ENCODE measurements at places on chromosomes 12 and 14. TPM values are rescaled to one million over a fixed set of nuclear protein-coding genes. Genes with fewer than 3 reads are reported as not detected.

OR6C2 gene
- total RNA-seq: not detected

DNA sequence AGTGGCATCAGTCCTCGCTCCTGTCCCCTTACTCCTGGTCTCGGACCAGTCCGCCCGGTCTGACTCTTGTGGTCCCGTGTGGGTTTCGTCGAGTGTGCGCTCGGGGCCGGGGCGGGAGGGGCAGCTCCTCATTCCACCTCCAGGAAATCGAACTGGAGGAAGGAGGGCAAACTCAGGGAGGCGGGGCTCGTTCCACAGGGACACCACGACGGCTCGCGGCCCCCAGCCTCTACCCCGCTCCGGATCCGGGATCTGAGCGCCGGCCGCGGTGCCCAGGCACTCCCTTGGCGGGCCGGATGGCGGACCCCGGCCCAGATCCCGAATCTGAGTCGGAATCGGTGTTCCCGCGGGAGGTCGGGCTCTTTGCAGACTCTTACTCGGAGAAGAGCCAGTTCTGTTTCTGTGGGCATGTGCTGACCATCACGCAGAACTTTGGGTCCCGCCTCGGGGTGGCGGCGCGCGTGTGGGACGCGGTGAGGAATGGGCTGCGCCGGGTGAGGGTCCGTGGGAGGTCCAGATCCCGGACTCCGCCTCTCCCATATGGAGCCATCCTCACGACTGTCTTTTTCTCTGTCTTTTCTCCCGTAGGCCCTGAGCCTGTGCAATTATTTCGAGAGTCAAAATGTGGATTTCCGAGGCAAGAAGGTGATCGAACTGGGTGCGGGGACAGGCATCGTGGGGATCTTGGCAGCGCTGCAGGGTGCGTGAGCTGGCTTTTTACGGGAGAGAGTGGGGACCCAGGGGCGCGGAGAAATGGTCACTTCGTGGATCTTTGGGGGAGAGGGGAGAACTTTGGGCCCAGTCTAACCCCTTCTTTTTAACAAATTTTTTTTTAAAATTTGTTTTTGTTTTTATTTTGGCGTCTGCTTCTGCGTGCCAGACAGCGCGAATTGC is at the start of gene EEF1AKMT3:
Gene EEF1AKMT3, plus strand, starts transcription at position 186 of the 894 bp plus-strand sequence. Its CDS starts 111 bp downstream, at position 297.
- H3K27me3 ChIP-seq: no peaks in the 10 kb centered on the region
- H3K4me3 ChIP-seq: peak within 1 kb of the TSS; percentile 71
- peaks cover 44% of the 10 kb centered on the region for H3K36me3 ChIP-seq
- H3K27ac ChIP-seq: peak within 1 kb of the TSS; percentile 93

BCL2L2 gene
- total RNA-seq: 18.7 TPM

DNA sequence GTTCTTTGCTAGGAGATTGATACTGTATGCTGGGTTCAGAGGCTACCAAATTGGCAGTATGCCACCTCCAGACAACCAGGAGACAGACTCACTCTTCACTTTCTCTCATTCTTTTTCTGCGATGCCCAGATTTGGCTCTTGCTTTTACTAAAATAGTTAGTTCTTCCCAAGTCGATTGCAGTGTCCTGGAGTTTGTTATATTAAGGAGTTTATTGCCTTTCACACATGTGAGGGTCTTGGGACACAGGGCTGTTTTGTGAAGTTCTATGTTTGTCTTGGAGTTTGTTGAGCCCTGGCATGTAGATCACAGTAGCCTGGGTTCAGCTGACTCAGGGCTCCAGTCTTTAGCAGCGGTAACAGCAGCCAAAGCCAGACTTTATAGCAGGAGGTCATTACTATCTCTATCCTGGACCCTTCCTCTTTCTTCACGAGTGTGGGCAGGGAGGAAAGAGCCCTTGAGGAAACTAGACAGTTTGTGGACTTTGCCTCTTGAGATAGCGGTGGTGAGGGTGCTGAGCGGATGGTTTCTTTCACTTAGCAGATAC is 1.6 kb downstream of the MLEC start:
- peaks cover 17% of the 10 kb centered on the region for H3K4me1 ChIP-seq
- H3K4me3 ChIP-seq: peak overlapping the region; percentile 91
- no peaks in the 10 kb centered on the region for H3K27me3 ChIP-seq
- H3K36me3 ChIP-seq: peaks cover 29% of the 10 kb centered on the region

DNA sequence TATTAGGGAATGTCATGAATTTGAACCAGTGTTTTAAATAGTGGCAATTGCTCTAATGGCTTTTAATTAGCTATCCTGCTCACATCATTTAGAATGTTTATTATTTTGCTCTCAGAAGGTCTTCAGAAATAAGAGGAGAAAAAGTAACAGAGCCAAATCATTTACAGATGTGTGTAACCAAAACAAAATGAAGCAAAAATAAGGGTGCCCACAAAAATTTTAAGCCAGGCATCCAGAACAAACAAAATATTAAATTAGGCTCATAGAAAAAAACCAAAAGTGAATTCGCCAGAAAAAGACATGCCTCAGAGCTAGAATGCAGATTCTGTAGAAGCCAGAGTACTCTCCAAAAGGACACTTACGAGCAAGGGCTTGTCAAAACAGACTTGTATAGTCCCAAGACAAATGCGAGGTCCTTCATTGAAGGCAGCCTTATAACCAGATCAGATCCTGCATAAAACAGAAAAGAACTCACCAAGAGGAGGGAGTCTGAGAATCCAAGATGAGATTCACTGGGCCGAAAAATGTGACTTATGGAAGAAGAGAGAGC is 20.2 kb upstream of the SERPINA1 start:
- DNase-seq: no peak
- no peak overlapping the region for H3K4me3 ChIP-seq
- no peaks in the 10 kb centered on the region for H3K4me1 ChIP-seq
- H3K27ac ChIP-seq: no peak overlapping the region

GRCh38 chr14:64983439-64984310 is 3.0 kb upstream of the FNTB start:
- no peak overlapping the region for H3K27ac ChIP-seq
- H3K4me1 ChIP-seq: peaks cover 4% of the 10 kb centered on the region
- H3K27me3 ChIP-seq: peaks cover 4% of the 10 kb centered on the region
- DNase-seq: peak; percentile 29
- no peak overlapping the region for H3K4me3 ChIP-seq
